T-helper 17 cell (primary cell): ENCODE measurements at places on chromosomes 7 and 10.

GRCh38 chr10:84179059-84179710 lies 5.6 kb downstream of the GPR15LG start:
- peak; percentile 15 for DNase-seq

DNA sequence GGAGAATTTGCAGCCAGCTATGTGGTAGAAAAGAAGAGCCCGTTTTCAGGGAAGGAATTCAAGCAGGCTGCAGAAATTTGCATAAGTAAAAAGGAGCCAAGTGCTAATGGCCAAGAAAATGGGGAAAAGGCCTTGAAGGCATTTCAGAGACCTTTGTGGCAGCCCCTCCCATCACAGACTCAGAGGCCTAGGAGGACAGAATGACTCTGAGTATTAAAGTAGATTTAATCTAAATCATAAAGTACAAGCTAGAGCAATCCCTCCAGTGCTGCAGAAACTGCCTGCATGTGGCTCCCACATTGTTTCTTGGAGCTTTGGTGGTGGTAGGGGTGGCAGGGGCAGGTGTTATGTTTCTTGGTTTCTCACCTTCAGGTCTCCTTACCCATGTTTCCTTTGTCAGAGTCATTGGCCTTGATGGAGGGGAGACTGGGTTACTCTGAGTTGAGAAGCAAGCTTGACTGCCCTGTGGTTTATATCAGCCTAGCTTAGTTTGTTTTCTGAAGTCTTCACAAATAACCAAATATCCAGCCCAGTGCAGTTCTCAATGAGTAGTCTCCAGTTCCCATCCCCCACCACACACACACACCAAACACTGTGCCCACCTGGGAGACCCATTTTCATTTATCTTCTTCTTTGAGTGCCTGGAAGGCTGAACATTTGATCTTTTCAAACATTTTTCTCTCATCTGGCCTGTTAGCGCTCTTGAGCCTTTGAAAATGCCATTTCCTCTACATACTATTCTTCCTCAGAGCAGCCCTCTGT lies 34.5 kb downstream of the ITPRIP start:
- DNase-seq, result no peak

- DNase-seq, result no peak
These were observed 123.3 kb downstream of the NRCAM start for GRCh38 chr7:108332937-108333336.

DNA sequence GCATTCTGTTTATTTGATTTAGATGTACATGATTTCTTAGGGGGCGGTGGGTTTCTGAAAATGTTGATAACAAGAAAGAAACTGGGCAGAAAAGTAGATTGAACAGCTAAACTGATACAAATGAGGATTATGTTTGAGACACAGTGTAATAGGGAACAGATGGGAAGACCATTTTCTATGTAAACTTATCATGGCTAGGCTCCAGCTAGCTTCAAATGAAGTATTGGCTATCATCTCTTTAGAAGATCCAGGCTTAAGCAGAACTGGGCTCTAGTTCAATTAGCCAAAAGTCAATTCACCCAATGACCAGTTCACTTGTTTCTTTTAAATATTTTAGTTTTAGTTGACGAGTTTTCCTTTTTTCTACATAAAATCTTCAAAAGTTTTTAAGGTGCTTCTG lies 639.5 kb downstream of the ANKRD7 start:
- no peak for DNase-seq

DNA sequence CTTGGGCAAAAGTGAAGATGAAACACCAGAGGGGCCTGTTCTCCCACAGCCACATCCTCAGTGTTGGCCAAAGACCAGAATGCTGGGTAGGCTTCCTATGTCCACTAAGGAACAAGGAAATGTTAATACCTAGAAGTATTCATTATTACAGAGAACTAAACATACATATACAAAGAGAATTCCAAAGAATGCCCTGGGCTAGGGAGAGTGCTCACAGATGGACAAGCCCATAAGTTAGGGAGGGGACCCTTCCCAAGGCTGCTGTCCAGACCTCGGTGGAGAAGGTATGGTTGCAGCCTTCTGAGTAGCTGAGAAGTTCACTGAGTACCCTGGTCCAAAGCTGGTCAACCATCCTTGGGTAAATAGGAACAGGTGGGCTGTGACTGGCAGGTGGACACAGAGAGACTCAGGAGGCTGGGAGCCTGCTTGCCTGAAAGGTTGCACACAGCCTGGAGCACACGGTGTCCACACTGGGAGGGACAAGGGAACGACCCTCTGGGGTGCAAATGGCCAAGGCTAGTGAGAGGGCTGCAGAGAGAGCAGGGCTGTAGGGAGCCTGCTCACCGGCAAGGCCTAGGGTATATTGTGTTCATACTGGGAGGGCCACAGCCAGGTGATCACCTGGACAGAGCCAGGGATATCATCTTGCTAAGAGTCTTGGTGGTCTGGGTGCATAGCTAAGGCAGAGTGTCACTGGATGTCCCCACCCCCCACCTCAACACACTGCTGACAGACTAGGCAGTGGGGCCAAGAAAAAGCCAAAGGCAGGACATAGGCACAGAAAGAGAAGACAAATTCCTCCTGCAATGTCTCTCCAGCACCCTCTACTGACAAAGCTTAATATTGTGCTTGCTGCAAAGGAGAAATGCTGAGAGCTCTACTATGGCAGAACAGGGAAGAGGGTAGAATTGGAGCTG lies 40.3 kb downstream of the CPVL start:
- no peak for DNase-seq

- DNase-seq, result no peak
These were observed 388.3 kb upstream of the ETV1 start for GRCh38 chr7:14377646-14378266.
